Stimulated activated CD4-positive, alpha-beta T cell treated with anti-CD3 and anti-CD28 coated beads, Interleukin-2, amount 100 ng/mL, for 24 hours (primary cell): ENCODE measurements at places on chromosomes 2 and 18.

- no peak for DNase-seq
Measured at GRCh38 chr2:207503234-207503633, 26.5 kb upstream of the CREB1 start.

DNA sequence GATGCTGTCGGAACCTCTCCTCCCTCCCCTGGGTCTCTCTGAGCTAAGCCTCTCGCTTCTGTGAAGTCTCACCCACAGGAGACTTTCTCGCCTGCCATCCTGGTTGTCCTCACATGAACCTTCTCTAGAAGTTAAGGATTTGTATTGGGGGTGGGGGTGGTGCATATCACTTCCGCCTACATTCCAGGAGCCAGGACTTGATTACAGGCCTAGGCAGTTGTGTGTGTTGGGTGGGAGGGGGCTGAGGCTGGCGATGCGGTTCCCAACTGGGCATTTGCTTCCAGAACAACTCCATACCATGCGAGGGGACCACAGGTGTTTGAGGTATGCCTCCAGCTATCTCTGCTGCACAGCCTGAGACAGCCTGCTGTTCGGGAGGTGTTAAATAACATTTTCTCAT, 56.8 kb upstream of the MGAT4A start:
- no peak for DNase-seq

DNA sequence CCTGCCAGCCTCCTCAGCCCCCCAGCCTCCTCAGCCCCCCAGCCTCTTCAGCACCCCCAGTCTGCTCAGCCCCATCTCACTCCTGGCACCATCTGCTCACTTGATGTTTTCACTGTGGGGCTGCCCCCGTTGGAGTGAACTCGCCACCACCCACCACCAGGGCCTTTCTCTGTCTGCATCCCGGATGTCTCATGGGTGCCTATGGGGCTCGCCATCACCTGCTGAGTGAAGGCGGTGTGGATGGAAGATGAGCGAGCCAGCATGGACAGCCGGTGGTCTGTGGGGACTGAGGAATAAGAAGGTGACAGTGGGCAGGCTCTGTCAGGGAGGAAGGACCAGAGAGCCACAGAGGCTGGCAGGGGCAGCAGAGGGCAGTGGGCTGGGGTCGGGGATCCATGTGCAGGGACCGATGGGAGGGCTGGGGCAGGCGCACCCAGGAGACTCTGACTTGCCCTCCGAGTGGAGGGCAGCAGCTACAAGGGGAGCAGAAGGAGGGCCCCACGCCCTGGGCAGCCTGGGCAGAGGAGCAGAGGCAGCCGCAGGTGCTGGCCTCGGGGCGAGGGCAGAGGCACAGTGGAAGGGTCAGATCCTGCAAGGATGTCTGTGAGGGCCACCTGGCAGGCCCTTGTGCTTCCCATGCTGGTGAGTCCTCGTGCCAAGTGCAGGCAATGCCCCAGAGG, 74.7 kb upstream of the ODC1 start:
- DNase-seq: no peak

DNA sequence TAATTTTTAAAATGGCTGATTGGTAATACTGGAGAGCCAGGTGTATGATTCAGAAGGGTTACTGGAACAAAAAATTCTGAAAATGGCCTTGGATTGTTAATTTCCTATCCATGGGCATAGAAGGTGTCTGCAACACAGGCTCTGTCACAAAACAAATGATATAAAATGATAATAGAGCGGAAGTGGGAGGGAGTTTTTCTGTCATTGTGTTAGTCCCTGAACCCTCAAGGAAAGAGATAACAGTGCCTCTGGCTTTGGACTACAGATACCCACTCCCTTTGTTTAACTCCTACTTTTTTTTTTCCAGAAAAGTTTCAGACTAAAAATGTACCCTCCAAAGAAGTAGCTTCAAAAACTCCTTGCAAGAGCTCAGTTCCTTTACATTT, 28.0 kb upstream of the YES1 start:
- DNase-seq: no peak

DNA sequence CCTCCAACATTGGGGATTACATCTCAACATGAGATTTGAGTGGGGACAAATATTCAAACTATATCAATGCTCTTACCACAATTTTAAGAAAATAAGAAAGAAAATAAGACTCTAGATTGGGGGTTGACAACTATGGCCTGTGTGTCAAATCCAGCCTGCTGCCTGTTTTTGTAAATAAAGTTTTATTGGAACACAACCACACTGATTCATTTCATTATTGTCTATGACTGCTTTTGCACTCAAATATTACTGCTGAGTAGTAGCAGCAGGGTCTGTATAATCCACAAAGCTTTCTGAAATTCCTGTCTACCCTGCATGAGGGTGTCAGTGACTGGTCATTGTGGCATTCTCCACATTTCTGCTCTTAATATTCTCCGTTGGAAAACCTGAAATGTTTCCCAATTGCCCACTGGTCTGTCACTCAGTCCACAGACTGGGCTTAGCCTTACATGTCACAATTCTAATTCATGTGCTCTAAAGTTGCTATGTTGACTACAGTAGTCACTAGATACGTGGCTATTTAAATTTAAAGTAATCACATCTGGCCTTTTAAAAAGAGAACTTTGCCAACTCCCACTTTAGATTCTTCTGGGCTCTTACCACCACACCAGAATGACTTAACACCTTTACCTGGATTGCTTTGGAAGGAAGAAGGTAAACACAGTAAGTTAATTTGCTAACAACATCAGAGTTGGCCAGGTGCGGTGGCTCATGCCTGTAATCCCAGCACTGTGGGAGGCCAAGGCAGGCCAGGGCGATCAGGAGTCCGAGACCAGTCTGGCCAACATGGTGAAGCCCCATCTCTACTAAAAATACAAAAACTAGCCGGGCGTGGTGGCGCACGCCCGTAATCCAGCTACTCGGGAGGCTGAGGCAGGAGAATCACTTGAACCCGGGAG, 86.9 kb downstream of the CLHC1 start:
- no peak for DNase-seq

- no peak for DNase-seq
Measured at GRCh38 chr2:223328578-223328977, 273.6 kb downstream of the SCG2 start.

DNA sequence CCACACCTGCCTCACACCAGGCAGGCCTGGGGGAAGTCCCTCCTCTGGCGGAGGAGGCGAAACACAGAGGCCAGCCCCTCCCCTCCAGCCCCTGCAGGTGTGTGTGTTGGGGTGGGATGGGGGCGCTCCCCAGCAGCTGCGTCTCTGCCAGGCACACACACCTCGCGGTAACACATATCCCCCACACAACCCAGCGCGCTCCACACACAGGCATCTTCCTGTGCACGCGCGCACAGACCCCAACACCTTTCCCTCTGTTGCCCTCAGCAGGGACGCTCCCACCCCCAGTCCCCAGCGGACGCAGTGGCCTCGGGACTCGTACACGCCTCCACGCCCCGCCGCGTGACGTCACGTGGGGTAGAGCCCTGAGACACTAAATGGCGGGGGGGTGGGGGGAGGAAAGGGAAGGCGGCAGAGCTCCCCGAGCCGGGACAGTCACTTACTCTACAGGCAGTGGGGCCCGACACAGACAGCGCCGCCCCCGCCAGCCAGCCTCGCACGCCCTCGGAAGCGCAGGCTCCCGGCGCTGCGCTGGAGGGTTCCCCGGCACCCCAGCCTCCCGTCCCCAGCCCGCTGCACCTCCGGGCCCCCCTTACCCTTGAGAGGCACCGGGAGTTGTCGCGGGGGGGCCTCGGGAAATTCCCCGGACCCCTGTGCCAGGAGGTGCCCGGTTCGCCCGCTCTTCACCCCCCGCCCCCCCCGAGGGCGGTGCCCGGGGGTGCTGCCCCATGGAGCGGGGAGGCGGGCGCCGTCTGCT, at the start of gene WNT10A:
Gene WNT10A (plus strand): TSS at position 751 of the 757 bp plus-strand sequence. CDS start 144 bp downstream, outside the sequence.
- DNase-seq: peak; percentile 76

- no peak for DNase-seq
Measured at GRCh38 chr2:5725794-5726463, 33.7 kb downstream of the SOX11 start.

DNA sequence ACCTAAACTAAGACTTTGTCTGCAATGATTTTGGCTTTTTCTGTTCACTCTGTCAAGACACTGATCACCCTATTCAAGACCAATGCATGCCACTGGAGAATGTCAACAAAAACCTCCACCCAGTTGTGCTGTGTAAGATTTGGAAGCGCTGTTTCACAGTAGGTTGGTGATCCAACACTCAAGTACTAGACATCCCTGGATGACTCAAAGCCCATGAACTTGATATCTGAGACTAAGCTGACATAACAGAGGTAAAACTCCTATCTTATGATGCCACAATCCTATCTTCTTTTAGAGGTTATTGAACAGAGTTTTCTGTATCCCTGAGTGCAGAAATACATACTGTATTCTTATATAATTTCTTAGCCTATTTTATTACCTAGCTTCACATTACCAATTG, 251.3 kb upstream of the ETAA1 start:
- no peak for DNase-seq

GRCh38 chr2:99734236-99734635, 244.4 kb upstream of the REV1 start:
- DNase-seq: no peak

- DNase-seq: no peak
Measured at GRCh38 chr2:118969734-118970395, 27.9 kb downstream of the MARCO start.
